Amygdala (tissue), 56 donors: ENCODE measurements at places on chromosomes 12 and 14.

- DNase-seq, result no peak
Measured at GRCh38 chr12:47841501-47841900, 21.8 kb upstream of the HDAC7 start.

DNA sequence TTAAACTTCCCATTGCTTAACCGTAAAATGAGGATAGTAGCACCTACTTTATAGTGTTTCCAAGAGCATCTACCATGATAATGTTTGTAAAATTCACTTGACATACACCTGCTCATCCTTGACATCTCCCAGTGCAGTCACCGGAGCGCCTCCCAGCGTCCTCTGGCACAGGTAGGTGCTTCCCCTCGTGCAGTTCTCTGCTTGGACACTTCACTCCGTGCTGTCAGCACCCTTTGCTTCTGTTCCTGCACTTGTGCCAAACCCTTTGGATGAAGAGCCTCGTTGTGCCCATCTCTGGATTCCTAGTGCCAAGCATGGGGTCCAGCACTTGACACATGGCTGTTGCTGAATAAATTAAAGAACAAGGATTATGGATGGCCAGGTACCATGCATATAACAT lies 28.3 kb downstream of the ETV6 start:
- DNase-seq, result no peak

- DNase-seq, result no peak
Measured at GRCh38 chr12:5691943-5692342, 253.1 kb downstream of the ANO2 start.

DNA sequence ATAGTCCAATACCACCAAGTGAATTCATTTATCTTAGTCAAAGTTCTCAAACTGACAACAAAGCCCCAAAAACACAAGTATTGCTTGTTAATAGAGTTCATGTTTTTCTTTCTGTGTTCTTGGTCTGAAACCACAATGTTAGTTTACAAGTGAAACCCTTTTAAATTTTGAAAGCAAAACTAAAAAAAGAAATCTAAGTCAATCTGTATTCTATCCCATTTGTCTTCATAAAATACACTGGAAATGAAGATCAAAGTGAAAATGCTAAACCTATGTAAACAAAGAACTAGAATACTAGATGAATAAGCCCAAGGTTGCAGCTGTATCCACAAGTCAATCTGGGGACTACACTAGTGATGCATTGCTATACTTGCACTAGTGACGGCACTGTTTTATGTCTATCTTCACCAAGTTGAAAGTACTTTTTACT lies 10.4 kb downstream of the MAP4K5 start:
- no peak for DNase-seq
